ENCODE measurements at places on chromosomes 7 and 10.
A peak's percentile ranks its signal among the peaks of the same experiment; 100 is the strongest.

- no peak for DNase-seq
Measured at GRCh38 chr10:59857049-59857448, 49.3 kb downstream of the CCDC6 start.

DNA sequence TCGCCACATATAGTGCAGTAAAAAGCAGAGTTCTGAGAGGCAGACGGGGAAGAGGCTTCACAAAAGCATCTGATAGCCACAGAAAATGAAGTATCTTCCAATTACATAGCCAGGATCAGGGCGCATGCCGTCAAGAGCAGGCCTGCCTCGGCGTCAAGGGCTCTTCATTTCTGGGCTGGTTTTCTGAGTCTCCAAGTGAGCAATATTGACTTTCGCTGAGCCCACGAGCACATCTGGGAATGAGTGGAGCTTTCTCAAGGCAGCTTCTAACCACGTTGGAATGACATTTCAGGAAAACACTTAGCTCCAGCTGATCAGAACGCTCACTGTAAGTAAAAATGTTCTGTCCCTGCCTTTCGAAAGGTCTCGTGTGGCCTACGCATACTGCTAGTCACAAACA lies 51.9 kb downstream of the CLRN3 start:
- no peak for DNase-seq

GRCh38 chr10:4154191-4154715 lies 369.2 kb upstream of the KLF6 start:
- DNase-seq, result no peak

GRCh38 chr7:113521468-113521867 lies 397.3 kb downstream of the PPP1R3A start:
- DNase-seq, result no peak

DNA sequence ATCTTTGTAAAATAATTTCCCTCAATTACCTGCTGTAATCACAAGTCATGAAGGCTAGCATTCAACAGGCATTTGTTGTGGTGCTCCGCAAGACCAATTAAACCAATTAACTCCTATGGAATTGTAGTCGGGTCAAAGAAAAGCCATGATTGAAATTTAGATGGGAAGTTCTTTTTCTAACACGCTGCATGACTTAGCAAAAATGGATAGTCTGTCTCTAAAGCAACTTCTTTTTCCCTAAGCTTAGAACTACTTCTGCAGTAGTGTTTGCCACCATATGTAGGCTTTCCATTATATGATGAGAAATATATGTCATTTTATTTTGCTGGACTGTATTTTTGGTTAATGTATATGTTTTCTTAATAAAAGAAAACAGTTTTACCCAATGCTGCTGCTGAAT lies 119.1 kb downstream of the TSPAN12 start:
- DNase-seq, result no peak

DNA sequence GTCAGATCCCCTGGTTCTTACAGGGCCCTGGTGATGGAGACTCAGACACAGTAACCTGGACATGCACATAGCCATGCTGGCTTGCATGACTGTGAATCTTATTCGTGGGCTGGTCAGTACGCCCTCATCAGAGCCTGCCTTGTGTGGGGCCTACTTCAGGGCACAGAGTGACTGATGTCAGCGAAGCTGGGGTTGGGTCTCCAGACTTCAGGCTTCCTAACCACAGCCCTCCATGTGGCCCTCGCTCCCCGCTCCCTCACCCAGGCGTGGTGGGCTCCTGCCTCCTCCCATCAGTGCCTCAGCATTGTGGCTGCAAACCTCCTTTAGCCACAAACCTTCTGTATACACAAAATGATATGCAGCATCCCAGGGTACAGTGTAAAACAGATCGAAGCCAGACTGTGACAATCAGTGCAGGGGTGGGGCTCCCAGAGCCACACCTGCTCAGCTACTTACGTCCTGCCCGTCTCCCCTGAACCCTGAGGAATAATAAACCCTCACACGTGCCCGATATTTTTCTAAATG lies 7.1 kb upstream of the C10orf105 start:
- no peak for DNase-seq

GRCh38 chr10:14587540-14588083 lies 187.1 kb downstream of the FAM107B start:
- DNase-seq, result no peak

GRCh38 chr7:2387897-2388636 lies 15.3 kb upstream of the CHST12 start:
- DNase-seq, result no peak

DNA sequence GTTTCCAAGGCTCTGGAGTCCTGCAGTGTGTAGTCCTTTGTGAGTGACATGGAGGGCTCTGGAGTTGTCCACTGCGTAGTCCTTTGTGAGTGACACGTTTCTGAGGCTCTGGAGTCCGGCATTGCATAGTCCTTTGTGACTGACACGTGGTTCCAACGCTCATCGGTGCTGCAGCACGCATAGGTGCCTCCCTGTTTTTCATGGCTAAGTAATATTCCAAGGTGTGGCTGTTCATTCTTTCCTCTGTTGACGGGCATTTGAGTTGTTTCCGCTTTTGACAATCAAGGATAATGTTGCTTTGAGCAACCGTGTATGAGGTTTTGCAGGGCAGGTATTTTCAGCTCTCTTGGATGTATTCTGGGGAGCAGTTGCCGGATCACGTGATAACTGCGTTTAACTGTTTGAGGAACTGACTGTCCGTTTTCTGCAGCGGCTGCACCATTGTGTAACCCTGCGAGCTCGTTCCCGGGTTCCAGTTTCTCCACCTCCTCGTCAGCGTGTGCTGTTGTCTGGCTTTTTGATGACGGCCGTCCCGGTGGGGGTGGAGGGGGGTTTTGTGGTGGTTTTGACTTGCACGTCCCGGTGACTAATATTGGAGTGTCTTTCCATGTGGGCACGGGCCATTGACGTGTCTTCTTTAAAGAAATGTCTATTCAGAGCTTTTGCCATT lies 21.1 kb downstream of the FAM20C start:
- no peak for DNase-seq

DNA sequence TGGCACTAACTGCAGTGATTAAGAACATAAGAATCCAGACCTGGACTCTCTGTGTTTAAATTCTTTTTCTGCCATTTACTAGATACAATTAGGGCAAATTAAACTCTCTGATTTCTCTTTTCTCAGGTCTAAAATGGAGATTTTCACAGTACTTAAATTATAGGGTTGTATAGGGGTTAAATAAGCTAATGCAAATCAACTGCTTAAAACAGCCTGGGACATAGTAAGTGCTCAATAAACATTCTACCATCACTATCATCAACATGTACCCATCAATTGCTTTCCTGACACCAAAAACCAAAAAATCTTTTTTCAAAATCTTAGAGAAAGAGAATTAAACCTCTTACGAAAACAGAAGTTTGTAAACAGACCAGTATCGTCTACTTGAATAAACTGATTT lies 4.5 kb downstream of the ZNF800 start:
- no peak for DNase-seq

DNA sequence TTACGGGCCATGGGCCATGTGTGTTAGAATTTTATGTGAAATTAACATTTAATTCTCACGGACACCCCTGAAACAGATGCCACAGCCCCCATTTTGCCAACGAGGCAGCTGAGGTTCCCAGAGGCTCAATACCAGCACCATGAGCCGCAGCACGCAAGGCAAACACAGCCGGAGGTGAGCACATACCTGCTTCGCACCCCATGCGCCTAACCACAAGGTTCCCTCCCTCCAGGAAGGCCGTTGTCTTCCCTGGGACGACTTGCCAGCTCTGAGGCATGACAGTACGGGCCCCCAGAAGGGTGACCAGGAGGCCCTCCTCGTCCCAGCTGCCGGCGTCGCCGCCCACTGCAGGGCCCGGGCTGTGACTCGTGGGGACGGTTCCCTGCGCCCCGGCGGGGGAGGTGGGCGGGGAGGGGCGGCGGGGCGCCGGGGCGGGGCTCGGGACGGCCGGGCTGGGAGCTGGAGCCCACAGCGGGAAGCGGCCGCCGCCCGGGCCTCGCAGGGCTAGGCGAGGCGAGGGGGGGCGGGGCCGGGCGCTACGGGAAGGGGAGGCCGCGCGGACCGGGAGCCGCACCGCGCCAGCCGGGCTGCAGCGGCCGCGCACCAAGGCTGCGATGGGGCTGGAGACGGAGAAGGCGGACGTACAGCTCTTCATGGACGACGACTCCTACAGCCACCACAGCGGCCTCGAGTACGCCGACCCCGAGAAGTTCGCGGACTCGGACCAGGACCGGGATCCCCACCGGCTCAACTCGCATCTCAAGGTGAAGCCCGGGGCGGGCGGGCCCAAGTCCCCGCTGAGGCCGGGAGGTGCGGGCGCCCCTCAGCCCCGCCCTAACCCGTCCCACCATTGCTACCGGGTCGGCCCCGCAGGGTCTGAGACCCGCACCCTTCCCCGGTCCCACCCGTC lies at the start of gene CAV2:
Gene CAV2, plus strand, starts transcription at position 571 of the 910 bp plus-strand sequence. Its CDS starts 44 bp downstream, at position 615.
- peak; percentile 37 for DNase-seq

DNA sequence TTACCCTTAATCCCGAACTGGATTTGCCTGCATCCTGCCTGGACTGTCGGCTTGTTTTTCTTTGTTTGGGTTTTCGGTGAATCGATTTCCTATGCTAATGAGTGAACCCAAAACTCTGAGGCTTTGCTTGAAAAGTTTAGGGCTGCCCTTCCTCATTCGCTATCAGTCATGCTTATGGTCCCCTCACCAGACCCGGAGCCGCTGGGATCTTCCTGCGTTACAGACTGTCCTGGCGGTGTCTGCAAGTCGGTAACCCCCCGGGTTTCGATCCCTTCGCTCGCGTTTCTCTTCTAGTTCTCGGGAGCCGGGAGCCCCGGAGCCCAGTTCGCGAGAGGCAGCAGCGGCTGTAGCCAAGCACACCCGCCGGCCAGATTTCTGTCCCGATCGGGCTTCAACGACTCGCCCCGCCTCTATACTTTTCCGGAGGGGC lies 2.2 kb downstream of the EMX2 start:
- no peak for DNase-seq

GRCh38 chr10:97278491-97278989 lies 13.9 kb downstream of the ARHGAP19 start:
- DNase-seq, result peak; percentile 80

- DNase-seq, result no peak
Measured at GRCh38 chr10:110165239-110165638, 42.2 kb upstream of the MXI1 start.

DNA sequence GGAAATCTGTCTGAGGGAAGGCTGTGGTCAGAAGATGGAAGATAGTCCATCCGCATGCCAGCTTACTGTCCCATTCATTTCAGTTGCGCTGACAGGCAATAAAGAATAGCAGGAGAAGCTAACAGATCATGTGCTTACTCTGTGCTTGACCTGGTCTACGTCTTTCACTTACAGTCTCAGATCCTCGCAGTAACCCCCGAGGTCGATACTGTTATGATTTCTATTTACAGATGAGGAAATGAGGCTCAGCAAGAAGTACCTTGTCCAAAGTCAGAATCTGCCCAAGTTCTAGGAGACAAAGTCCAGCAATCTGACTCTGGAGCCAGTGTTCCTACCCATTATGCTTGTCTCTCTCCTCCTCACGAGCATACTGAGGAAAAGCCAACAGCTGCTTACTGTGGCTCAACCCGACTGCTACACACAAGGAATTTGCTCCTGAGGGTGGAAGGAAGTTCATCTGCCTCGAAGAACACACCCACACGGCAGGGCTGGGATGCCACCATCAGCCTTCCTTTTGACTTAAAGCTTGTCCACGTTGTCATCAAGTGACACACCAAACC lies 74.2 kb downstream of the MINPP1 start:
- peak; percentile 21 for DNase-seq

GRCh38 chr7:40327873-40328272 lies 193.1 kb downstream of the SUGCT start:
- no peak for DNase-seq

DNA sequence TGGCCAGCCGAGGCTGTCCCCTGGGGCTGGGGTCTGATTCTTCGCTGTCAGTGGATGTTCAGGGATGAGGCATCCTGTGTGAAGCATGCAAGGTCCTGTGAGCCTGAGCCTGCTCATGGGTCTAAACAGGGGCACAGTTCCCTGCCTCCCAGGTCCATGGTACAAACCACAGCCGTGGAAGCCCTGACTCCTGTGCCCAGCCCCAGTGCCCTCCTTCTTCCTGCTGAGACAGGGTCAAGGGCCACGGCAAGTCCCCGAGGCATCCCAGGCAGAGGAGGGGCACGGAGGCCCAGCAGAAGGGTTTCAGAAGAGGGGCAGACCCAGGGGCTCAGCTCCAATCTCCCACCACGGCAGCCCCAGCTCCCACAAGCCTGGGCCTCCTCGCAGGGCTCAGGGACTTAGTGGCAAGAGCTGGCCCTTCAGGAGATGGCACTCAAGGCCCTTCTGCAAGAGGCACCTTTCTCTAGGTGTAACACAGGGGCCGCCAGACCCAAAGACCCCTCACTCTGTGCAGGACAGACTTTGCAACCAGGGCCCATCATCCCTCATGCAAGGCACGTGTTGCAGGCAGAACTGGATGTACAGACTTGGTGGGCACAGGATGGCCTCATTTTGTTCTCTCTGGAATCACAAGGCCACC lies 248.8 kb downstream of the TCERG1L start:
- no peak for DNase-seq

- no peak for DNase-seq
Measured at GRCh38 chr7:27405780-27406179, 163.2 kb downstream of the EVX1 start.

DNA sequence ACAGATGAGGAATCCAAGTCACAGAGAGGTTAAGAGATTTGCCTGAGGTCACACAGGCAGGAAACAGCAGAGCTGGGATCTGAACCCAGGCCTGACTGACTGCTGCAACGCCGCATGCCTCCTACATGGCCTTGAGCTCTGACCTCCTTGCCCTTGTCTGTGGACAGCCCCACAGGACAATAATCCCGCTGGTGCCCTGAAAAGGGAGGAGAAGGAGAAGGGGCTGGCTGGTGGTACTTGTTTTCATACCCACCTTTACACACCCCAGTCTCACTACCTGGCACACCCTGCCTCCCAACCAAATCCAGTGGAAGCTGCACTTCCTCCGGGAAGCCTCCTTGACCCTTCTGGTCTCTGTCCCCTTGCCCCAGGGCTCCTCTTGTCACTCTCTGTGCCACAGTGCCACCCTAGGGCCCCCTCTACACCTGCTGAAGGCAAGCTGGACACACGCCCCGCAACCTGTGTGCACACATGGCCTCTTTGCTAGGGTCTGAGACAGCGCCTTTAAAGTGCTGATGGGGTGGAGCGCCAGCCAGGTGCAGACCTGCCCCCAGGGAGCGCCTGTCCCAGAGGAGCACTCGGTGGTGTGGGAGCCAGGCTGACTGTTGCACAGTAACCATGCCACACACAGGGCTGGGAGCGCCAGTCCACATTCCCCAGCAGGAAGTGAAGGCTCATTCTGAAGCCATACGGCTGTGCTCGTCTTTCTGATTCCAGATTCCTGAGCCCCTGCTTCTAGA lies 38.6 kb downstream of the ZCCHC24 start:
- no peak for DNase-seq

- no peak for DNase-seq
Measured at GRCh38 chr7:139159900-139160675, 50.6 kb upstream of the ZC3HAV1 start.

DNA sequence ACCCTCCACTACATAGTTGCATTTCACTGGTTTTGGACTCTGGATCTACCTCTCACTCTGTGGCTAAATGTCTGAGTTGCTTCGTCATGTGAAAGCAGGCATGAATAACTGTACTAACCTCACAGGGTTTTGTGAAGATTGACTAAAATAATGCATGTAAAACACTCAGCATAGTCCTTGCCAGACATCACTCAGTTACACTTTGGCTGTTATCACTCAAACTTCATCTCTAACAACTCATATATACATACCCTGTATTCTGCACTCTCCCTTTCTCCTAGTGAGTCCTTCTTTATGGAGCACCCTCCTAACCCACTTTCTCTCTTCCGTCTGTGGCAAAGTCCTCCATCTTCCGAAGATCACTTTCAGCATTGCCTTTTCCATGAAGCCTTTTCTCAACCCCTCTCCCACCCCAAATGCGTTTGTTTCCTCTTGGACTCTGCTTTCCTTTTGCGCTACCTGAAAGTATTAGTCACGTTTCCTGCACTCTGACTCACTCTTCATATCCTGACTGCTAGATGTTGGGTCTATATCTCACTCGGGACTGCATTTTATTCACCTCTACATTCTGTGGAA lies 72.6 kb downstream of the OSBPL3 start:
- DNase-seq, result no peak
